ENCODE measurements at places on chromosomes 3 and 15.

DNA sequence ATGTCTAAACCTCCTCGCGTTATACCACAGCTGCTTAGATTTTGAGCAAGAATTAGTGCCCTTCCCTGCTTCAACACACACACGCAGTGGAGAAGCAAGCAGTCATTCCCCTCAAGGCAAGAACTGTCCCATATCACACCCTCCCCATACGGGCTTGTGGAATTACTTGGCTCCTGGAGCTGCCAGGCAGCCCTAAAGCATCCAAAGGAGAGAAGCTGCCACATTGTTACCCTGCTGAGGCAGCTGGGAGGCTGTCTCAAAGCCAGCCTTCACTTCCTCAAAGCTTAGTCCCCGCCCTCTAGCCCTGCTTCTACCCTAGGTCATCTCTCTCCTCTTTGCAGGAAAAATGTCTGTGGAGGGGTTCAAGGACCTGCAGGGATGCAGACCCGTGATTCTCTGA, 153.4 kb downstream of the RORA start:
- no peak for DNase-seq

DNA sequence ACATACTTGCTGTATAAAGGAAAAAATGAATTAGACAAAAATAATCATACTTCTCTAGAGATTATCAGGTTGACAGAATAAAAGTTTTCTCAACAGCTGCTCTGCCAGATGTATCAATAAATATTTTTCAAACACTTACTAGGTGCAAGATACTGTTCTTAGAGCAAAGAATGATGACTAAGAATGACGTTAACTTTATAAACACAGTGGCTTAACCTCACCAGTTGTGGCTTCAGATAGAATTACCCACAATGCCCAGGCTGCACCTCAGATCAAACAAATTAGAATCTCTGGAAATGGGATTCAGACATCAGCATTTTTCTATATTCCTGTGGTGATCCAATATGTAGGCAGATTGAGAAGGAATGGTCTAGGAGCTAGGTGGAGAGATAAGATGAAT, 422.4 kb upstream of the ATP11B start:
- no peak for DNase-seq

- no peak for DNase-seq
Measured at GRCh38 chr3:124876401-124876878, 10.7 kb downstream of the ITGB5 start.

- no peak for DNase-seq
Measured at GRCh38 chr3:42875325-42876151, at the start of gene CYP8B1. CYP8B1 (minus strand) TSS chr3:42875879; CDS start chr3:42875816, 63 bp downstream.
